Stimulated activated CD8-positive, alpha-beta memory T cell treated with anti-CD3 and anti-CD28 coated beads, Interleukin-7, amount 100 ng/mL, for 24 hours (primary cell): ENCODE measurements at places on chromosomes 2 and 18.

DNA sequence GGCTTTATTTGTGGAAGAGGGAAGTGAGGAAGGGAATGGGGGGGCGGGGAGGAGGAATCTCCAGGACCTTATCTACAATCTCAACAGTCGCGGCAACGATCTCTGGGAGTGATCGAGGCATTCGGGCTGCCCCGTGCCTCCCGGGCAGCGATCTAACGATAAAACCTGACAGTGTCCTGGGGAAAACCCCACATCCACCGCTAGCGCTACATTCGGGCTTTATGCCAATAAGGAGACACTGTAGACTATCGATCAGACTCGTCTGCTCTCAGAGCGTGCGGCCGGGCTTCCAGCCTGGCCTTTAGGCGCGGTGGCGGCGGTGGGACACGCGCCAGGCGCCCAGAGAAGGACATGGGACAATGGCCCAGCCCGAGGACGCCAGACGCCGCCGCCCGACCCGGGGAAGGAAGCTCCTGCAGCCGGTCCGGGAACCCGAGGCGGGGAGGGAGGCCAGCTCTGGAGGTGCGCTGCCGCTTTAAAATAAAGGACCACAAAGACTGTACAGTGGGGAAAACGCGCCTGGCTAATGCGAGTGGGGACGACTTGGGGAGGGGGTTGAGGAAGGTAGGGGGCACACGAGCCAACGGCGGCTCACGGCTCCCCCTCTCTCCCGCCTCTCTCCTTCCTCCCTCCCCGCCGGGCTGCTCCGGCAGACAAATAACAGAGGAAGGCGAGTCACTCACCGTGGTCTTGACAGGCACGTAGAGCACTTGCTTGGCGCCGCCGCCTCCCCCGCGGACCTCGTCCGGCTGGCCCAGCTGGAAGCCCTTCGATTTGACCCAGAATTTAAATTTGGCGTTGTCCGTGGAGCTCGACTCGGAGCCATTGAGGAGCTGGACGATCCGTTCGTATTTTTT, 2.2 kb downstream of the NOL4 start:
- no peak for DNase-seq

GRCh38 chr2:151334082-151334815, 23.1 kb upstream of the TNFAIP6 start:
- DNase-seq: no peak

GRCh38 chr2:224584785-224585210, 365 bp downstream of the CUL3 start:
- peak; percentile 22 for DNase-seq

- DNase-seq: no peak
Observed at GRCh38 chr18:36536426-36536825, 238.9 kb downstream of the FHOD3 start.

GRCh38 chr2:2674831-2675230, 343.8 kb upstream of the MYT1L start:
- DNase-seq: no peak

- DNase-seq: no peak
Observed at GRCh38 chr2:214574084-214574781, 163.4 kb downstream of the VWC2L start.

DNA sequence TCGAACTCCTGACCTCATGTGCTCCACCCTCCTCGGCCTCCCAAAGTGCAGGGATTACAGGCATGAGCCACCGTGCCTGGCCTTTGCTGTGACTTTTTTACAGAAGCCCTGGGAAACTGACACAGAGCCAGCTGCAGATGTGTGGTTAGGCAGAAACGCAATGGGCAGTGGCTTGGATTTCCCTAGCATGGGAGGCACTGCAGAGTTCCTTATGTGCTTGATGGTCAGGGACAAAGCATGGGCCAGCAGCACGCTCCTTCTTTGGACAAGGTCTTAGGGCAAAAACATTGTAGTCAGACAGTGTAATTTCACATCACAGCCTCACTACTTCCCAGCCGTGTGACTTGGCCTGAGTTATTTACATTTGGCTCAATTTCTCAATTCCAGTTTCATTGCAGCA, 153.9 kb downstream of the RNF144A start:
- DNase-seq: no peak

DNA sequence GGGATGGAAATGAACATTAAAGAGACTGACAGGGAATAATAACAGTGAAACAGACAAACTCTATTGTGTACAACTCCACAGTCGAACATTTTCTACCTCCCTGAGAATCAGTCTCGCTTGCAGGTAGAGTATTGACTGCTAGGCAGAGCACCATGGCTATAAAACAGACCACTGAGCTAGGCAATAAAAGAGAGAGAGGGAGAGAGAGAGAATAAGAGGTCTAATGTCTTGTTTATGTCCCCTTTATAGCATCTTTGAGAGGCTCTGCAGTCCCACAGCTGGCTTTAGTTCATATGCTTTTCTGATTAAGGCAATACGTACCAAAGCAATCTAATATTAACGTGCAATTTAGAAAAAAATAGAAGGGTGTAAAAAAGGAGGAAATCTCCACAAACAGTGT, 652.6 kb downstream of the NRXN1 start:
- DNase-seq: no peak

DNA sequence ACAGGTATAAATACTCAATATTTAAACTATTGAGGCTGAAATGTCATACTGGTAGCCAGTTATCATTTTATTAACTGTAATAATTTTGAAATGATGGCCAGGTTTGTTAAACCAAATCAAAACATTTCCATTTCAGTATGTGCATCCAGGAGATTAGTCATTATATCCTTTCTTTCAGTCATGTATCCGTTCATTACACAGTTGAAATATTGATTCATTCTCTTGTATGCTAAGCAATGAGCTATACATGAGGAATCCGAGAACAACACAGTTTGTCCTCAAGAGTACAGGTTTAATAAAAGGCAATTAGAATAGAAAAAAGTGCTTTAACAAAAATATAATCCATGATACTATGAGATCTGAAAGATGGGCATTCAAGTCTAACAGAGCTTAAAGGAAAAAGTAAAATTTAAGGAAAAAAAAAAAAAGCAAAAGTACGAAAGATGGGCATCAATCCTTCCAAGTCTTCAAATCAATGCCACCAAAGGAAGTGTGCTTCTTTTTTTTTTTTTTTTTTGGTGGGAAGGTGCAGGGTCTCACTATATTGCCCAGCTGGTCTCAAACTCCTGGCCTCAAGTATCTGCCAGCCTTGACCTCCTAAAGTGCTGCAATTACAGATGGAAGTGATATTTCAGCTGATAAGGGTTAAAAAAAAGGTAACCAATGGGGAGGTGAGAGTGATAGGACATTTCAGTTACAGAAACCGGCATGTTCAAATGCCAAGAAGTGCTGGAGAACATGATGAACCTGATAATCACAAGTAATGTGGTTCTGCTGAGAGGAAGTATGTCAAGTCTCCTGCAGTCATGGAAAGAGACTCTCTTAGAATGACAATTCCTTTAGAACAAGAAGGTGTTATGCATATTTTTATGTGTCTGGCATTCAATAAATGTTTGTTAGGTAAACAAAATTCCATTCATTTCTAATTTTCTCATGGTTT, 35.8 kb downstream of the PUM2 start:
- DNase-seq: no peak

GRCh38 chr2:71422786-71423185, 30.6 kb upstream of the DYSF start:
- no peak for DNase-seq

- DNase-seq: no peak
Observed at GRCh38 chr18:24791751-24792545, 331.5 kb downstream of the HRH4 start.

- DNase-seq: no peak
Observed at GRCh38 chr2:118737684-118738083, 109.8 kb downstream of the EN1 start.

- no peak for DNase-seq
Observed at GRCh38 chr2:8378016-8378810, 303.6 kb upstream of the ID2 start.

GRCh38 chr2:10497797-10498251, 49.7 kb upstream of the ODC1 start:
- peak; percentile 36 for DNase-seq

DNA sequence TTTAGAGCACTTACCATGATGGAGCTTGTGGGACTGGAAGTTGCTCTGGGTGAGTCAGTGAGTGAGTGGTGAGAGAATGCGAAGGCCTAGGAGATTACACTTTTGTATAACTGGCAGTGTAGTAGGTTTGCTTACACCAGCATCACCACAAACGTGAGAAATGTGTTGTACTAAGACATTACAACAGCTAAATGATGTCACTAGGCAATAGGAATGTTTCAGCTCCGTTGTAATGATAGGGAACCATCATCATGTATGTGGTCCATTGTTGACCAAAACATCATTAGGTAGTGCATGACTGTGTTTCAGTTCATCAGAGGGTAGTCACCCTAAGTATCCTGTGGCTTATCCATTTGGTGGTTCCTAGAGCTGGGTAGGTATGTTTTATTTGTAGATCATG, 11.9 kb downstream of the ZNF407 start:
- DNase-seq: no peak

DNA sequence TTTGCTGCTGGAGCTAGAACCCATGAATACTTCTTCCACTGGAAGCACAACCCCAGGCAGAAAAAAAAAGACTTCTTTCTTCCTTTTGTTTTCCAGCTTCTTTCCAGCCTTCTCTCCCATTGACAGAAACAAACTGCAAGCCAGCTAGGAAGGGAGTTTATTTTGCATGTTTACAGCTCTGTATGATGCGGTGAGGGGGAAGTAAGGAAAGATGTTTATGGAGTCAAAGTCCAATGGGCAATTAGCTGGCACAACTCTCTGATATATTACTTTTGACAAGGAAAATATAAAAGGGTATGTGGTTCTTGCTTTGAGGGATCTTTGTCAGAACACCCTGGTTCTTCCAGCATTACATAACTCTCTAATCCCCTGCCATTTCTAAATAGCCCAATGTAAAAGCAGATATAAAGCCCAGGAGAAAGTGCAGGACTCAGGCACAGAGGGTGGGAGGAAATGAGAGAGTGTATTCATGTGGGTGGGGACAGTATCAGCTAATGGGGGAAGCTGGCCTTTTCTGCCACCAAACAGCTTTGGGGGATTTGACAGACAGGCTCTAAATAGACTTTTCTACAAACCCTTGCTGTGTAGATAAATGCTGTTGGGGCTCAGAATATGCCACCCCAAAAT, 9.3 kb upstream of the NMS start:
- DNase-seq: no peak

GRCh38 chr18:54209471-54210180, 14.8 kb downstream of the MBD2 start:
- no peak for DNase-seq

DNA sequence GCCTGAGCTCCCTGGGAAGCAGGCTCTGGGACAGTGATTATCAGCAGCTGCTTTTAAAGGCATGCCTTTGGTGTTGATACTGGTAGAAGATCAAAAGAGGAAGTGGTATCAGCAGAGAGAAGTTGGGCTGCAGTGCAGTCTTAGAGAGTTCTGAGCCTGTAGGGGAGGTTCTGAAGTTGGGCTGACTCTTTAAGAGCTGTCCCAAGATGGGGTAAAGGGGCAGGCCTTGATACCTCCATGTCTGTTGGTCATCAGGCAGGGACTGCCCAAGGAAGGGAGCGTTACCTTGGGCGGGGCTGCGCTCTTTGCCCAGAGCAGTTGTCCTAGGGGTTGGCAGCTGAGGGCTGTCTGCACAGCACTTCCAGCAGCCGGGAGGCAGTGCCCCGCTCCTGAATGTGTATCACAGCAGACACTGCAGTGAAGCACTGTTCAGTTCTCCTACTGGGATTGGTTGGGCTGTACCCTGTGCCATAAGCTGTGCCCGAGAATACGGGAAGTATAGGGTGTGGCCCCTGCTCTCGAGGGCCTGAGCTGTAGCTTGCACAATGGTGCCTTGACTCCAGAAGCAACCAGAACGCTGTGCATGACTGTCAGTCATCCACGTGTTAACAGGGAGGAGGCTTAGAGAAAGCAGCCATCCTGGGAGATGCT, 177.0 kb downstream of the CTIF start:
- DNase-seq: no peak

- no peak for DNase-seq
Observed at GRCh38 chr2:219616550-219616949, 10.9 kb upstream of the SLC4A3 start.

DNA sequence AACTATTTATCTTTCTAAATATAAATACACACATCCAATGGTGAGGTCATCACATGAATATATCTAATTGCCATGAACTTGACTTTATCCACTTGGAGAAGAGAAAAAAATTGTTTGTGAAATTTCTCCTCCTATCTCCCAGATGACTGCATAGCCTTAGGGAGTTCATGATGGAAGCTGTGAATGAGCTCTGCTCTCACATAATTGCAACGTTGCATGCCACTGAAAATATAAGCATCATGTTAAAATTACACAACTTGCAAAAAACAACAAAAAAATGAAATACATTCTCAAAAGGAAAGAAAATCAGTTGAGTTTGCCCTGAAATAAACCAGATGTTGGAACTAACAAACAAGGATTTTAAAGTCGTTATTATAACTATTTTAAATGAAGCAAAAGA, 50.6 kb upstream of the OSR1 start:
- DNase-seq: no peak

DNA sequence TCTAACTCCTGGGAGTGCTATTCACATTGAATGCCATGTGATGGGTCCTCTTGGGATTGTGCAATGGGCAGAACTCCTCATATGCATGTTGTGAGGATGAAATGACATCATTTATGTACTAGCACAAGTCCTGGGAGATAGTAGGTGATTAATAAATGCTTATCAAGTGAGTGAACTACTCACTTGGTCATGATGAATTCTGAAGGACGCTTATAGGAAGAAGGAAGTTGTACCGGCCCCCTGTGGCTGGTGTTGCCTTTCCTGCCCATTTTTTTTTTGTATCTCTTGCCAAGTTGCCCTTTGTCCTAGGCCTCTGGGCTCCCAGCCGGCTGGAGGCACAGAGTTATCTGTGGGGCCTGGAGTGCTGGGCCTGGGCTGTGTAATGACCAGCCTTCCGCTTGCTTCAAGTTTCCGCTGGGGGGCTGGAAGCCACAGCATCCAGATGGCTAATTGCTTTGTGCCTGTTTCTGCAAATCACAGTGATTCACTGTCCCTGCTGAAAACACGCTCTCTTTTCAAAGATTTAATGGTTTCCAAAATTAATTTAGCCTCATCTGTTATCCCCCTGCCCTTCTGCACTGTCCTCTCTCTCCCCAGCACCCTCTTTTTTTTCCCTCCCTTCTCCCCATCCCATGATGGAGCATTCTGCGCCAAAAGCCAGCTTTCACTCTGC, 33.7 kb upstream of the MRPL33 start:
- no peak for DNase-seq

- no peak for DNase-seq
Observed at GRCh38 chr2:187136646-187137045, 287.7 kb upstream of the ZSWIM2 start.

DNA sequence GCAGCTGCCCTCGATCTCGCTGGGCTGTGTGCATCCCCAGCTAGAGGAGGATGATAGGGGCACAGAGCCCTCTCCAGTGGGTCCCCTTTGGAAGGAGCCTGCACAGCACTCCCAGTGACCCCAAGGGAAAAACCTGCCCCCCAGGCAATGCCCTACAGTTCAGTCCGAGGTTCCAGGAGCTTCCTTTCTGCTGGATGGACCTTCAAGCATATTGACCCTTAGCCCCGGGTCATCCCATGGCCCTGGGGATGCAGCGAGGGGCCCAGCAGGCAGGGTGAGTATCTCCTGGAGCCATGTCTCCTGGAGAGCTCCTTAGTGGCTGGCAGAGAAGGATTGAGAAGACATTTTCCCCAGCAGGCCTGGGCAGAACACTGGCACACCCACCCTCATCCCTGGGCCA, 45.4 kb upstream of the CTDP1 start:
- no peak for DNase-seq
